ENCODE measurements at places on chromosomes 5 and 9.

DNA sequence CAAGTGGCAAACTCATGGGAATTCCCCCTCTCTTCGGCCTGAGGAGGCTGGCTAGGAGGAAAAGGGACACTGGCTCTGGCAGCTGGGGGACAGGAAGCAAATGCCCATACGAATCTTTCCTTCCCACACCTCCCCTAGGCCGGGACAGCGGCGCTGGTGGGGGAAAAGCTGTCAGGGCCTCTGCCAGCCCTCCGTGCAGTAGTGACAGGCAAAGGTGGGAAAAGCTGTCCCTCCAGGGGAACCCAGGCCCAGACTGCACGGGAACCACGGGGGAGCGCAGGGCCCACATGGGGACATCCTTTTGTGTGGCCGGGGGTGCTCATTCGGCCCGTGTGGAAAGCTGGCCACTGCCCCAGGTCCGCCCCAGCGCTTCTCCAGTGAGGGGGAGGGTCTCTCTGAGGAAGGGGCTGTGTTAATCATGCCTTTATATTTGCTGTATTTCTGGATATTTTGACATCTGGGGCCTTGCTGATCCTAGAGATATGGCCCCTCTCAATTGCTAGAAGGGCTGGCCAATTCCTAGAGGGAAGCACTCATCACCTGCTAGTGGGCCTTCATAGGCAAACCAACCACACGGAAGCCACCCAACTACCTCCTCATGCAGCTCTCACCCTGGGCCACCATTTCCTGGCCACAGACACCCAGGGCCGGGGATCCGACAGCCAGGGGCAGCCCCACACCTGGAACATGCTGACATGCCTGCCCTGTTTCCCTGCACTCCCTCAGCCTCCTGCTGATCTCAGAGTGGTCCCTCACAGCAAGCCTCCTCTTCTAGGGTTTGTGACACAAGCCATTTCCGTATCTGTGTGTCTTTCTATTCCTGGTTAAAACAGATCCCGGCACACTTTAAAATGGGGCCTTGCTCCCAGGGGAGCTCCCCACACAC lies 138.8 kb downstream of the ROR2 start:
- no peak for DNase-seq

GRCh38 chr9:35054185-35054835 lies 18.1 kb downstream of the VCP start:
- no peak for DNase-seq

DNA sequence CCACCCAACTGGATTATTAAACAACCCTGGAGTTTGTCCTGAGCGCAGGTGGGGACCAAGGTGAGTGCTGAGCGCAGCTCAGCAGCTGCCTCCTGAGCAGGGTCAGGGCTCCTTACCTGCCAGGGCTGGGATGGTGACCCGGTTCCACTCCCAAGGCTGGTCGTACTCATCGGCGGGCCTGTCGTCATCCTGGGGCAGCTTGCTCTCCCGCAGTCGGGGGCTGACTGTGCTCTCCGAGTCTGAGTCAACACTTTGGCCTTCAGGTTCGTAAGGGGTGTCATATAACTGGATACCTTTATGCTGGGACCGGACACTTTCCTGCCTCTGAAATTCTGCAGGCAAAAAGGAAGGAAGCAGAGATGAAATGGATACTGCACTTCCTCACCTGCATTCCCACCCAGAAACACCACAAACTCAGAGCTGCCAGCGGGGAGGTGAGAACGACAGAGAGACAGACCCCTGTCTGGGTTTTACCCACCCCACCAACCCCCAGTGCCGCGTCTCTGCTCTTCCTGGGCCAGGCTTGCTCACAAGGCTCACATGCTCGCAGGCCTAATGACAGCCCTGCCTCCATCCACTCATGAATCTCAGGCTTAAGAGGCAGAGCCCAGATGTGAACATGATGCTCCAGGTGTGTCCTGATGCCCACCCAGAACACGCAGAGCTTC lies 70.7 kb upstream of the SLC25A51 start:
- no peak for DNase-seq

DNA sequence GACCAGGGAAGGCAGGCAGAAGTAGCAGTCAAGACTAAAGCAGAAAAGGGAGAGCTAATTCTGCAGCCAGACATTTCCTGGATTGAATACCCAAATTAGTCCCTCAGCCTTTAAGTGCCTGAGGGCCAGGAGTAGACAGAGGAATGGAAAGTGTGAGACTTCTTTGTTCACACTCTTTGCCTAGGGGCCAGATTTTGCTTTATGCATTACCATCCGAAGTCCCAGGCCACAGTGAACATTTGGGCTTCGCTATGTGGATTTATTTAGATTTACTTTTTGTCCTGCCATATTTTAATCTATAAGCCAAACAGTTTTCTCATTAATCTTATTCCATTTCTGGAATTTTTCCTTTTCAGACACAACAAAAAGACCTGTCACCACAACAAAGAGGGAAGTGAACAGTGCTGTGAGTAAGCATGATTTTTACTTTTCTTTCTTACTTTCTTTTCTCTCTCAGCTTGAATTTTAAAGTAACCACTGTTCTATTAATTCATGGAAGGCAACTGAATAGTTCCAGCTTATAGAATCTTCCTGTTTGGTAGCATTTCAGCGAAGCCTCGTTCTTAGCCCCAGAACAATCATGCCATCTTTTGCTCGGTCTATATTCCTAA lies 52.6 kb downstream of the PDCD1LG2 start:
- no peak for DNase-seq

DNA sequence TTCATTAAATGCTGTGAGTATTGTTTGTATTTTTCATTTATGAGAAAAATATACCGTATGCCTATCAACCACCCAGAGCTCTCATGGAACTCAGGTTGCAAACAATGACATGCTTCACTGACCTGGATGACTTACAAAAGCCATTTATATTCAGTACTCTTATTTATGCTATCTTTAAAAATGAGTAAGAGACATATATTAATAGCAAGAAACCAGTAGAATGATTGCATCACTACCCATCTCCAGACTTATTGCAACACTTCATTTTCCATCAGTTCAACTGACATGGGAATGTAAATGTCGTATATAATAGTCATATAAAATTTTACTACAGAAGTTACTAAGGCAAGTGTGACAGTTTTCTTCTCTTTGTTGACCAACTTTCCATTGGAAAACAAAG lies 69.1 kb downstream of the OTP start:
- no peak for DNase-seq

DNA sequence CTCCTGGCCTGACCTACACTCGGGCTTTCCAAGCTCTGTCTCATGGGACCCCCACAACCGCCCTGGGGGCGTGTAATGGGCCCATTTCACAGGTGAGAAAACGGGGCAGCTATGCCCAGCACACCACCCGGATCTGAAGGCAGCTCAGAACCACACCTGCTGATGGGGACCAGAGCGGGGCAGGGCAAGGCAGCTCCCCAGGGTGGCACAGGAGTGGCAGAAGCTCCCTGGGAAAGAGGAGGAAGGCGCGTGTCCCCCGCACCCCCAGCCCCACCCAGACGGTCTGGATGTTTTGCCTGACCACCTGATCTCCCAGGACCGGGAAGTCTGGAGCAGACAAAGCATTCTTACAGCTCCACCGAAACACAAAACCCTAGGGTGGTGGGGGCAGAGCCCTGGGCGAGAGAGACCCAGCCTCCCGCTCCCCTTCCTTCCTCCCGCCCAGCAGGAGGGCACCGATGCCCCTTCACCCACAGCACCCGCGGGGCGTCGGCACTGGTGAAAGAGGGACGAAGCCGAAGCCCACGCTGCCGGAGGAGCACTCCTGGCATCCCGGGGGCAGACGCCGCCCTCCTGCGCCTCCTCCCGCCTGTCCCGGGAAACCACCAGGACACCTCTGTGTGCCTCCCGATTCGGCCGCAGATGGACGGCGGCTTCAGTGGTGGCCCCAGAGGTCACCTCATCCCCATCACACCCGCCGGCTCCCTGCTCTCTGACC lies 14.5 kb downstream of the NOTCH1 start:
- DNase-seq, result no peak
